Fibroblast of the aortic adventitia (primary cell): ENCODE measurements at places on chromosomes 1 and 21. TPM values are rescaled to one million over a fixed set of nuclear protein-coding genes. Genes with fewer than 3 reads are reported as not detected.

The PROX1 gene
- total RNA-seq: 0.36 TPM in 1 of 2 replicates, not detected in the other

The TFF2 gene
- not detected in 2 replicates for total RNA-seq

The DCST1 gene
- total RNA-seq: not detected in 2 replicates

The MFSD2A gene
- total RNA-seq: 0.49 and 2.3 TPM in 2 replicates

The KNCN gene
- not detected in 2 replicates for total RNA-seq

The TCP10L gene
- 0.45 TPM in 1 of 2 replicates, not detected in the other for total RNA-seq

The ANGPTL1 gene
- total RNA-seq: 6.0 and 6.6 TPM in 2 replicates

The GPR3 gene
- 0.99 TPM in 1 of 2 replicates, not detected in the other for total RNA-seq

The KDF1 gene
- not detected in 2 replicates for total RNA-seq

The FMO2 gene
- 0.45 and 7.4 TPM in 2 replicates for total RNA-seq

The SH2D1B gene
- total RNA-seq: under 0.01 TPM in 1 of 2 replicates, not detected in the other

The SERTAD4 gene
- 16.7 TPM in 1 of 2 replicates, not detected in the other for total RNA-seq

The EIF4G3 gene
- total RNA-seq: 58.6 and 80.6 TPM in 2 replicates

The AQP10 gene
- not detected in 2 replicates for total RNA-seq

The B4GALT2 gene
- total RNA-seq: 19.7 and 99.1 TPM in 2 replicates

The ADAMTS5 gene
- 4.6 and 24.0 TPM in 2 replicates for total RNA-seq

The ASCL5 gene
- not detected in 2 replicates for total RNA-seq

The PDC gene
- total RNA-seq: 0.27 TPM in 1 of 2 replicates, not detected in the other

The GNL2 gene
- total RNA-seq: 72.7 and 75.5 TPM in 2 replicates

The TMEM52 gene
- total RNA-seq: 0.72 TPM in 1 of 2 replicates, not detected in the other

The KRTAP19-2 gene
- not detected in 2 replicates for total RNA-seq

The GPR157 gene
- 1.6 and 2.2 TPM in 2 replicates for total RNA-seq

The PRAMEF20 gene
- total RNA-seq: not detected in 2 replicates

The HAX1 gene
- total RNA-seq: 115 and 141 TPM in 2 replicates

The PLD5 gene
- under 0.01 TPM in 1 of 2 replicates, not detected in the other for total RNA-seq

The AMY2B gene
- total RNA-seq: 10.1 and 17.1 TPM in 2 replicates

The CATSPERE gene
- 0.49 and 1.1 TPM in 2 replicates for total RNA-seq

The RIMKLA gene
- 0.09 TPM in 1 of 2 replicates, not detected in the other for total RNA-seq

The ARHGAP30 gene
- total RNA-seq: not detected in 2 replicates

The FCN3 gene
- not detected in 2 replicates for total RNA-seq

The TMIGD3 gene
- total RNA-seq: not detected in 2 replicates

The SLC5A9 gene
- total RNA-seq: not detected in 2 replicates

The SDC3 gene
- total RNA-seq: 26.8 and 47.5 TPM in 2 replicates

The PADI2 gene
- 0.09 and 0.16 TPM in 2 replicates for total RNA-seq
